ENCODE measurements at places on chromosomes 6 and 20. TPM values are rescaled to one million over a fixed set of nuclear protein-coding genes. Genes with fewer than 3 reads are reported as not detected.

- DNase-seq = no peak
Measured at GRCh38 chr6:16533210-16533609, 228.1 kb downstream of the ATXN1 start.

DNA sequence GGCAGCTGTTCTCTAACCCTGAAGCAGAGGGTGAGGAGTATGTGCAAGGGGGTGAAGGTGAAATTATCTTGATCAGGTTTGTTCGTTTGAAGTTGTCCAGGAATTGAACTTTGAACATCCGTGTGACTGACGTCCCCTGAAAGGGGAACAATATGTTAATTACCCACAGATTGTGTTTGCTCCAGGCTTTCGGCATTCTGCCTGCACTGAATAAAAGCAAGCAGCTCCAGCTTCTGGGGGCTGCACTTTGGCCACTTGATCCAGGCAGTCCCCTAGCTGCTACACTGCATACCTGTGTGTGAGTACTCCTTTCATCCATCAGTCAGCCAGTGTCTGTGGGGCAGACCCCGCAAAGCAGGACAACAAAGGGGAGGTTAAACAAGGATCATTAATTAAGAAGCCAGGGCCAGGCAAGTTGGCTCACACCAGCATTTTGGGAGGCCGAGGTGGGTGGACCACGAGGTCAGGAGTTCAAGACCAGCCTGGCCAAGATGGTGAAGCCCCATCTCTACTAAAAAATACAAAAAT is 104.8 kb upstream of the BTN3A2 start:
- DNase-seq = no peak

The HEY2 gene
- not detected for polyA plus RNA-seq

DNA sequence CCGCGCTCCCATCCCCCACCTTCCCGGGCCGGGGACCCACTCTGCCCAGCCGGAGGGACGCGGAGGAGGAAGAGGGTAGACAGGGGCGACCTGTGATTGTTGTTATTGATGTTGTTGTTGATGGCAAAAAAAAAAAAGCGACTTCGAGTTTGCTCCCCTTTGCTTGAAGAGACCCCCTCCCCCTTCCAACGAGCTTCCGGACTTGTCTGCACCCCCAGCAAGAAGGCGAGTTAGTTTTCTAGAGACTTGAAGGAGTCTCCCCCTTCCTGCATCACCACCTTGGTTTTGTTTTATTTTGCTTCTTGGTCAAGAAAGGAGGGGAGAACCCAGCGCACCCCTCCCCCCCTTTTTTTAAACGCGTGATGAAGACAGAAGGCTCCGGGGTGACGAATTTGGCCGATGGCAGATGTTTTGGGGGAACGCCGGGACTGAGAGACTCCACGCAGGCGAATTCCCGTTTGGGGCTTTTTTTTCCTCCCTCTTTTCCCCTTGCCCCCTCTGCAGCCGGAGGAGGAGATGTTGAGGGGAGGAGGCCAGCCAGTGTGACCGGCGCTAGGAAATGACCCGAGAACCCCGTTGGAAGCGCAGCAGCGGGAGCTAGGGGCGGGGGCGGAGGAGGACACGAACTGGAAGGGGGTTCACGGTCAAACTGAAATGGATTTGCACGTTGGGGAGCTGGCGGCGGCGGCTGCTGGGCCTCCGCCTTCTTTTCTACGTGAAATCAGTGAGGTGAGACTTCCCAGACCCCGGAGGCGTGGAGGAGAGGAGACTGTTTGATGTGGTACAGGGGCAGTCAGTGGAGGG is 2.8 kb downstream of the SOX4 start:
- DNase-seq = peak; percentile 46

DNA sequence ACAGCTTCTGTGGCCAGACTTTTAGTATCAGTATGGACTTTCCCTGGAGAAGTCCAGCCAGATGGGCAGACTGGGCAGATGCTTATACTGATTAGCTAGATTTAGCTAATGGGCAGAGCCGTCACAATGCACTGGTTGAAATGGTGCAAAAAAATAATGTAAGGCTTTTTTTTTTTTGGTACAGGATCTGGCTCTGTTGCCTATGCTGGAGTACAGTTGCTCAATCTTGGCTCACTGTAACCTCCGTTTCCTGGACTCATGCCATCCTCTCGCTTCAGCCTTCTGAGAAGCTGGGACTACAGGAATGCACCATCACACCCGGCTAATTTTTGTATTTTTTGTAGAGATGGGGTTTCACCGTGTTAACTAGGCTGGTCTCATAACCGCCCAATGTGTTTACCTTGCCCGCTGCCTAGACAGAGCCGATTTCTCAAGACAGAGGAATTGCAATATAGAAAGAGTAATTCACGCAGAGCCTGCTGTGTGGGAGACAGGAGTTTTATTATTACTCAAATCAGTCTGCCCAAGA is 16.4 kb upstream of the KIFC1 start:
- DNase-seq = peak; percentile 71

The C20orf202 gene
- not detected for polyA plus RNA-seq

The TBX18 gene
- polyA plus RNA-seq = not detected

The ZNF334 gene
- 1.6 TPM for polyA plus RNA-seq

The TRDN gene
- not detected for polyA plus RNA-seq

- DNase-seq = no peak
Measured at GRCh38 chr20:63037669-63038268, 31.0 kb upstream of the BHLHE23 start.

- DNase-seq = no peak
Measured at GRCh38 chr6:167426084-167426483, 101.2 kb downstream of the TTLL2 start.

- DNase-seq = no peak
Measured at GRCh38 chr20:60062431-60063047, 104.3 kb downstream of the CDH26 start.

The OPN5 gene
- polyA plus RNA-seq = not detected

DNA sequence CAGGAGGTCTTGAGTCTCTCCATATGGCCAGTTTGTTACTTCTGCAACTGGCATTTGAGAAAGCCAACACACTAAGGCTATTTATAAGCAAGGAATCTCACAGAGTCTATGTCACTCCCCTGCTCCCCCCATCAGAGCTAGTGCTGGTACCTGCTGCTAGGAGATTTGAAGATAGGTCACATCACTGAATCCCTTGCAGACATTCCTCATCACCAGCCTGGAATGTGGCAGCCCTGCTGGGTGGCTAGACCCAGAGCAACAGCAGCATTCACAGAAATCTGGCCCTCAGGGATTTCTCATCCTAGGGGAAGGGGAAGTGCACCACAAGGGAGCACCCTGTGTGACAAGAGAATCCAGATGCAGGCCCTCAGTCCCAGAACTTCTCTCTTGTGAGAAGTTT is 672.1 kb downstream of the HACE1 start:
- DNase-seq = peak; percentile 17

DNA sequence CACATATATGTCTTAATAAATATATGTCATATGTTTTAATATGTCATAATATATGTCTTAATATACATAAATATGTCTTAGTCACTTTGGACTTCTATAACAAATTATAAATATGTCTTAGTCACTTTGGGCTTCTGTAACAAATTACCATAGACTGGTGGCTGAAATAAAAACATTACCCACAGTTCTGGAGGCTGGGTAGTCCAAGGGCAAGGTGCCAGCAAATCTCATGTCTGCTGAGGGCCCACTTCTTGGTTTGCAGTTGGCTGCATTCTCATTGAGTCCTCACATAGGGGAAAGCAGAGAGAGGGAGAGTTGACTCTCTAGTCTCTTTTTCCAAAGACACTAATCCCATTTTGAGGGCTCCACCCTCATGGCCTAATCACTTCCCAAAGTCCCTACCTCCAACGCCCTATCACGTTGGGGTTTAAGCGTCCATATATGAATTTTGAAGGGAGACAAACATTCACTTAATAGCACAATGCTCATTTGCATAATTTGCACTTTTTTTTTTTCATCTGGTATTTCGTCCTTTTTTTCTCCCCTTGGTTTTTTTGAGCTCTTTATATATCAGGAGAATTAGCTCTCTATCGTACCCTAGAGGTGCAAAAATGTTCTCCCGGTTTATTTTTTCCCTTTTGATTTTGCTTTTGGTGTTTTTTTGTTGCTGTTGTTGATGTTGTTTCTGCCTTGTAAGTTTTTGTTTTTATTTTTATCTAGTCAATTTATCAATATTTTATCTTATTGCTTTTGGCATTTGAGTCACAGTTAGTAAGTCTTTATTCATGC is 266.4 kb downstream of the PLCB1 start:
- no peak for DNase-seq

The PARD6B gene
- polyA plus RNA-seq = 1.0 TPM

DNA sequence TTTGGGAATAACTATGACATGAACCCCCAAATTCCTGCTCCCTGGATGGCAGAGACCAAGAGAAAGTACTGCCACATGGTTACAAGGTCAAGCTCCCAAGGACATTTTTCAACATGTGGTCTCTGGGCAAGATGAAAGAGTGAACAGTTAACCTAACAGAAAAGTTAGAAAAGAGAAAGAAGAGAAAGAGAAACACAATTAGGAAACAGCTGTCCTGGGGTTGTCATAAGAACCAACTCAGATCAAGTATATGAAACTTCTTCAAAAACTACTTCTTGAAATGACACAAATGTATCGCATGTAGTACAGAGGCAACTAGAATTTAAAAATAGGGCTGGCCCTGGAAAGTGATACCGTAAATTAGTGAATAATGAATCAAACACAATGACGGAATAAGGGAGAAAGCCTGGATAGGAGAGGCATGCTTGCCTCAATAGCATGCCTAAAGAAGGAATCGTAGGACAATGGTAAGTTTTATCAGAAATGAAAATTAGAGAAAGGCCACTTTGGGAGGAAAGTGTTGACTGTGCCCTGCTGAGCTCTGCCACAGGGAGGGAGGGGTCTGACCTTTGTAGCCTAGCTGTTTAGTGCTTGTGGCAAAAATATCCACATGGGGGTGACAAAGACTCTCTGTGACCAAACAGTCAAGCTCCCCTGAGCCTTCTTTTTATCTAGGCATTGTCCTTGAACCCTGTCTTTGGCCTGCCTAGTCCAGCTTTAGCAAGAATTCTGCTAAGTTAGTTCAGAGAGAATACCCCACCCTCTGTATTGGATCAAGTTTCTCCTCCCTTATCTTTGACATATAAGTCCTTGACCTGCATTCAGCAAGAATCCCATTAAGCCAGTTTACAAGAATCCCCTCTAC is 4.3 kb upstream of the DCBLD1 start:
- no peak for DNase-seq

The B3GAT2 gene
- not detected for polyA plus RNA-seq

- no peak for DNase-seq
Measured at GRCh38 chr6:34189806-34190503, 44.1 kb upstream of the GRM4 start.

DNA sequence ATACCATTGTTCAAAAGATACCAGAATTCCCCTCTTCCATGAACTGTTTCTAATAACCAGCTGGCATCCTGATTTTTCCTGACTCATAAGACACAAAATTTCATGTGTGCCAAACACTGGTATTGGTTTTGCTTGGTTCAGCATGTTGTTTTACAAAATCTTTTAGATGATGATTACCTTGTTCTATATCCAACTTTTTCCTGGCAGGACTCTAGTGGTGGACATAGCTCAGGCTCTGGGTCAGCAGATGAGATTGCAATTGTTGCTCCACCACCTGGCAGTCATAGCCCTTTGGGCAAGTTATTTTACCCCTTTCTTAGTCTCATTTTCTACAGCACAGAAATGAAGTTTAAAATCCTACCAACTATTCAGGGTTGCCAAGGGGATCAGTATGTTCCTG is 6.2 kb downstream of the TRIM38 start:
- DNase-seq = no peak

The MPIG6B gene
- not detected for polyA plus RNA-seq

DNA sequence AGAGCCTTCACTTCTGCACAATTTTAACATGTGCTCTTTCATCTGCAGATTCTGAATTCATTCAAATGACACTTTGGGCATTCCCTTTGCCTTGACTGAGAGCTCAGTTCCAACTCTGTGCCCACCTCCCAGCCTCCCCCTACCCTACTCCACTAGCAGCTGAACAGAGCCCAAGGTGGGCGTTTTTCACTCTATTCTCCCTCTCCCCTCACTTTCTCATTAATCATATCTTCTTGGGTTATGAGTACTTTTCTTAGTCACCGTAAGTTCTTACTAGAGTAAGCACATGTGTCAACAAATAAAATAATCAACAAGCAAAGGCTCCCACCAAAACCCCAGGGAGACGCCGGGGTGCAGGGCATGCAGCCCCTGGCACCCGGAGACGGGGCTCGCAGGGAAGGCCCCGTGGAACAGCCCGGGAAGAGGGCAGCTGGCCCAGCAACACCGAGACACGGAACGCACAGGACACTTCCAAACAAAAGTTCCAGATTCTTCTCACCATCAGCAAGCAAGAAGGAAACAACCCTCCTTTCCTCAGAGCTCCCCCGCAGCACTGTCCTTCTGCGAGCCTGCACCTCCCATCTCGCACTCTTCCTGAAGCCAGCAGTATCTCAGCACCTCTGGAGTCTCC is 34.1 kb downstream of the TAF4 start:
- no peak for DNase-seq

DNA sequence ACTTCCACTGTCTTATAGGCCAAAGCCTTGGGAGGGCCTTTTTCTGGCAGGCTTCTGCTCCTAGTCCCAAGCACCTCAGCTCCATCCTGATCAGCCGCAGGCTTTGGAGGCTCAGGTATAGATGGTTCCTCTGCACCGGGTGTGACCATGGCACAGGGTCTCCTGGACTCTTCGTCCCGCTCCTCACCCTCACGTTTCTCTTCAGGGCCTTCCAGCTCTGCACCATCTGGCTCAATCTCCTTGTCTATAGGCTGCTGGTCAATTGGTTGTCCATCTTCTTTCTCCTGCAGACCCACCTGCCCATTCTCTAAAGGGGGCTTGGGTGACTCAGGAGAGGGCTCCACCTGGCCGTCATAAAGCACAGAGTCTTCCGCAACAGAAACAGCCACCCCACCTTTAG is 37.0 kb downstream of the BFSP1 start:
- no peak for DNase-seq

The SLC32A1 gene
- polyA plus RNA-seq = not detected

The BPIFA3 gene
- not detected for polyA plus RNA-seq

The HTR1E gene
- not detected for polyA plus RNA-seq

GRCh38 chr20:48912065-48912464 is 9.4 kb upstream of the ARFGEF2 start:
- no peak for DNase-seq

The ID4 gene
- not detected for polyA plus RNA-seq

GRCh38 chr6:26331218-26332073 is 33.6 kb upstream of the BTN3A2 start:
- no peak for DNase-seq

- no peak for DNase-seq
Measured at GRCh38 chr20:49697071-49697470, 16.6 kb downstream of the B4GALT5 start.

The RBPJL gene
- not detected for polyA plus RNA-seq

DNA sequence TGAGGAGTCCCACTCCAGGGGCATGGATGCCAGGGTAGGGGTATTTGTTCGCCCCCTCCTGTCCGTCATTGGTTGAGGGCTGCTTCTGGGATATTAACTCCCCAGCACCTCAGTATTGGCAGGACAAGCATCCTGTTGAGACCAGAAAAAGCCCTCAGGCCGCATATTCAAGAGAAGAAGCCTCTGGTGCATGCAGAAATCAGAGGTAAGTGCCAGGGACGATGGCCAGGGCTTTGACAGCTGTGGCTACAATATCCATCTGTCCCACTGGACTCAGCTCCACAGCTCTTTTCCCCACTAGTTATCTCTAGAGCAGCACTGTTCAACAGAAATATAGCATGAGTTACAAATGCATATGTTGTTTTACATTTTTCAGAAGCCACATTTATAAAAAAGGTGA is 651.3 kb downstream of the KIF16B start:
- DNase-seq = no peak
